Esophagus squamous epithelium (tissue), 5 donors: ENCODE measurements at places on chromosomes 7 and 10.

GRCh38 chr7:30136117-30136731 is 1.4 kb downstream of the MTURN start:
- peaks cover 36% of the 10 kb centered on the region for H3K4me1 ChIP-seq
- peak overlapping the region; percentile 91 for H3K27ac ChIP-seq
- no peak for DNase-seq
- no peaks in the 10 kb centered on the region for H3K36me3 ChIP-seq

- no peaks in the 10 kb centered on the region for H3K4me1 ChIP-seq
- H3K27me3 ChIP-seq = no peaks in the 10 kb centered on the region
- no peaks in the 10 kb centered on the region for H3K36me3 ChIP-seq
- H3K4me3 ChIP-seq = no peak overlapping the region
These were observed 59.1 kb upstream of the PPP1R3C start for GRCh38 chr10:91691981-91692380.

DNA sequence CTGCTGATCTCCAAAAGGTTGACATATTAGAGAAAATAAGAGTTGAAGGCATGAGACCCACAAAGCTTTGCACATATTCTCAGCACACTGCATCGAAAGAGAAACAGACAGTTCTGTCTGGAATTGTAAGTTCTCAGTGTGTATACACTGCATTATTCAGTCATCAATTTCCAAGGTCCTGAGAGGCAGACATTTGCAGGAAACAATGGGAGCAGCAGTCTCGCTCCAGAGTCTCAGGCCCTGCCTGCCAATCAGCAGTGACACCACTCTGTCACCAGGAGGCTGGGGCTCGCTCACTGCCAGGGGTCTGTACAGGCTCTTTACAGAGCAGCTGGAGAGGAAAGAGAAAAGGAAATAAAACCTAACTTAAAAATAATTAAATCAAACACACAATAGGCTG is 36.3 kb downstream of the JAZF1 start:
- H3K27me3 ChIP-seq = no peaks in the 10 kb centered on the region
- H3K27ac ChIP-seq = no peak overlapping the region
- no peaks in the 10 kb centered on the region for H3K36me3 ChIP-seq
- no peak for DNase-seq
- H3K4me1 ChIP-seq = no peaks in the 10 kb centered on the region
- H3K4me3 ChIP-seq = no peak overlapping the region

GRCh38 chr7:70645279-70645678 is 486.7 kb upstream of the GALNT17 start:
- no peak for DNase-seq
- no peaks in the 10 kb centered on the region for H3K4me1 ChIP-seq
- no peaks in the 10 kb centered on the region for H3K27me3 ChIP-seq
- no peak overlapping the region for H3K27ac ChIP-seq
- no peak overlapping the region for H3K4me3 ChIP-seq

DNA sequence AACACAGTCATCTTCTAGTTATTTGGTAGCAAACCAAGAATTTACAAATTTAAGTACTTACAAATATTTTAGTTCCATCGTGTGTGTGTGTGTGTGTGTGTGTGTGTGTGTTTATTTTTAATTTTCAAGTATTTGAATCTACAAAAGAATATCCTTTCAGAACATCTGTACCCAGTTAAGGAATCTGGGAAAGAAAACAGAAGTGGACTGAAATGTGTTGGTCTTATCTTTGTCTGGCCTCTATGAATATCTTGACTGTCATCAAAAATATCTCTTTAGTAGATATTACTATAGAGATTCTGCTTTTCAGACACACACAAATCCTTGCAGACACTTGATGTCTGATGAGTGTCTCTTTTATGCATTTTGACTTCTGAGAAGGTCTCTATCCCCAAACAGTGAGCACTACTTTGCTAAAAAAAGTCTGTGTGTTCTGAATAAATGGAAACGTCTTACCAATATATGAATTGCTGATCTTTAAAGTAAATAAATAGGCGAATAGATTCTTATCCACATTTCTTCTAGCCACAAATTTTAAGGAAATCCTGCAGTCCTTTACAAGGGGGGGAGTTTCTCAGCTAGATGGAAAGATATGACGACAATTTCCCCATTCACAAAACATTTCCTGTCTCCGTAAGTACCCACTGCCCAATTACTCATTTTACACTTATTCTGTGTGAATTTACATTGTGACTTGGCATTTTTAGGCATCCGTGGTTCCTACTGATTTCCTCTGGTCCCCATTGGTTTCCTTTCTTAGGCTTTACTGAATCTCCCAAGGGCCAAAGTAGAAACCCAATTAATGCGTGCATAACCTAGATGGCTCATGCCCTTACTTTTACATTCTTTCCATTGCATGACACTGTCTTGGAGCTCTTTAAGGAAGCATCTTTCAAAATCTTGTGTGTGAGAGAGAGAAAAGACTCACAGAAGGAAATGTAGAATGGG is 36.0 kb downstream of the NRCAM start:
- H3K4me1 ChIP-seq = peaks cover 4% of the 10 kb centered on the region
- no peak overlapping the region for H3K4me3 ChIP-seq
- H3K27ac ChIP-seq = no peak overlapping the region
- no peak for DNase-seq
- no peaks in the 10 kb centered on the region for H3K36me3 ChIP-seq
- H3K27me3 ChIP-seq = no peaks in the 10 kb centered on the region
